ENCODE measurements at places on chromosomes 1 and 21.

- DNase-seq = no peak
Observed at GRCh38 chr1:113917400-113918082, 11.6 kb upstream of the HIPK1 start.

DNA sequence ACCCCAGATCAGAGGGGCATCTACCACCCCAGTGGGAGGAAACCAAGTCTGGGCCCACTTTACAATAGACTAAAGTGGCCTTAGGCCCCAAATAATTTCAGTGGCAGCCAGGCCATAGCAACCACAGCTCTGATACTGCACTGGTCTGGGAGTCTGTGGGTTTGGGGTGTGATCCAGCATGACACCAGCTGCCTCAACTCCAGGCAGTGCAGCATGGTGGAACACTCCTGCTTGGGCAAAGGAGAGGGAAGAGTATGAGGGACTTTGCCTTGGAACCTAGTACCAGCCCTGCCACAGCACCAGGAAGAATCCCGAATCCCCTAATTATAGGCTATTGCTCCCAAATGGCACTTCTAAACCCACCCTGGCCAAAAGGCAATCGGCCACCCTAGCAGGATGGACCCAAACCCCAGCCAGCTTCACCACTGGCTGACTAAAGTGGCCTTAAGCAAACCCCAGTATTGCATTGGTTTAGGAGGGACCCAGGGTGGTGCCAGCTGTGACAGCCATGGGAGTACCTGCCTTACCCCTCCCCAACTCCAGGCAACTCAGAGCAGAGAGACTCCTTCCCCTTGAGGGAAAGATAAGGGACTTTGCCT is 47.1 kb downstream of the PACC1 start:
- DNase-seq = no peak

DNA sequence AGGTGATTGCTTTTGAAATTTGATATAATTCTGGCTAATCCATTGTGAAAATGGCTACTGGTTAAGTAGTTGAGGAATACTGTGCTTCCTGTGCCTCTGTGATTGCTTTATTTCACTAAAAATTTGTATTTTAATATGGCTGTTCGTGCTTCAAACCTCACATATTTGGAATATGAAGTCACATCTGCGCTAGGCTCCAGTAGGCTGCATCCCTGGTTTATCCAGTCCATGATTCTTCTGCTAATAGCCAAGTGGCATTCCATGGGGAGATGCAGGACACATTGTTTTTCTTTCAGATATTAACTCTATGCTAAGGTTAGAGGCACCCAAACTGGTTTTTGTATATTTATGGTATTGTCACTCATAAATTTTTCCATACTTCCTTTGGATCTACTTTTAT is 25.9 kb downstream of the DNM3 start:
- no peak for DNase-seq

DNA sequence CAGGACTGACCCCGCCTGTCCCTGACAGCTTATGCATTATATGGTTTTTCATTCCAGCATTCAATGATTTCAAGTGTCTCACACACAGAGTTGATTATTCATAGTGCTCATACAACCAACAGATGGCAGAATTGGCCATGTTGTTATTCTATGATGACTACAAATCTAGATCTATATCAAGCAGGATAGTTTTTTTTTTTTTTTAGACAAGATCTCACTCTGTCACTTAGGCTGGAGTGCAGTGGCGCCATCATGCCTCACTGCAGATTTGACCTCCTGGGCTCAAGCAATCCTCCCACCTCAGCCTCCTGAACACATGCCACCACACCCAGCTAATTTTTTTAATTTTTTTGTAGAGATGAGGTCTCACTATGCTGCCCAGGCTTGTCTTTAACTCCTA is 40.1 kb upstream of the LRRC8D start:
- peak; percentile 45 for DNase-seq

DNA sequence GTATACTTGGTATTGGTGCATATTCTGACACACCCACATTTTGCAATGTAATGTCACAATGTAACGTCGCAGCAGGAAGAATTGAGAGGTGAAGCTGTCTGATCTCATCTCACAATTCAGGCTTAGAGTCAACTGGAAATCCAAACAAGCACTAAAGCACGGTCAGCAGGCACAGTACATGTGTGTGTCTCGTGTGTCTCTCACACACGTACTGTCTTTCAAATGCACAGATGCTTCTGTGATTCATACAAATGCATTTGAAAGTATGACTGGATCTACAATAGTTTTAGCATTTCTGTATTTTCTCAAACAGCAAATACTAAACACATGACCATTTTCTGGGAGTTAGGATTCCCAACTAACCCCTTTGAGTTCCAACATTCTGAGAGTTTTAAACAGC is 26.9 kb downstream of the LBR start:
- DNase-seq = no peak

DNA sequence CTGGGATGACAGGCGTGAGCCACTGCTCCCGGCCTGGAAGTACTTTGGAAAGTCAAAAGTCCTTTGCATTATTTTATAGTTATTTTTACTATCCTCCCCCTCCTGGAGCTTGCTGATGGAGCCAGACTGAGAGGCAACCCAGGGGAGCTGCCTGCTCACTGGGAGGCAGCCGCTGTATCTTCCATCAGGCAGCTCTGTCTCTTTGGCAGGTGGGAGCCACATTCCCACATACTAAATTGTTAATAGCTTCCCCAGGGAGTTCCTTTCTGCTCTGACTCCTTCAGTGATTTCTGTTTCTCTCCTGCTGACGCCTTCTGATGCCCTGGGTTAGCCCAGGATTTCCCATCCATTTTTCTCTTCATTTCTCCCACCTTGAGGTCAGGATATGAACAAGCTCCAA is 4.9 kb upstream of the OPRD1 start:
- DNase-seq = no peak

DNA sequence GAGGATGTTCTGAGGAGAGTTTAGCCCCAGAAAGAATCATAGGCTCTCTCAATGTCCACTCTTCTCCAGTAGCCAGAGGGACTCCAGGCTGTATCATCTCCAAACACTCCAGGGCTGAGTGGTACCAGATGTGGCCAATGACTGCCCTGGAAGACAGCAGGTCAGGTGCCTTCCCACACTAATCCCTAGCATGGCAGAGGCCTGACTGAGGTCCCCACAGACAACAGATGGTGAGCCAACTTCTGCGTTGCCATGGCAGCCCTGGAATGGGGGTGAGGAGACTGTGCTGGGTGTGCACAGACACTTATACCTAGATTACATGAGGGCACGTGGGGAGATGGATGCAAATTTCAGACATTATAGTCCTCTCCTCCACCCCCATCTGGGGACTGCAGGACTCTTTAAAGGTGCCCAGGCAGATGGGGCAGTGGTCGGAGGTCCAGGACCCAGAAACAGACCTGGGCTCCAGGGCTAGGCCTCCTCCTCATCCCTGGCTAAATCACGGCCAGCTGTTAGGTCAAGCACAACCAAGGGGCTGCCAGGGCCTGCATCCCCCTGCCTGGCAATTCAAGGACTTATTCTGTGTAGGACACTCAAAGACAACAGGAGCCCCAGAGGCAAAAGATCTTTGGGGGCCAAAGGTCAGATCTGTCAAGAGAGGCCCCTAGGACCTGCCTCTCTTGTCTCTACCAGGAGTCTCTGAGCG is 42.9 kb downstream of the CAMK2N1 start:
- DNase-seq = no peak

DNA sequence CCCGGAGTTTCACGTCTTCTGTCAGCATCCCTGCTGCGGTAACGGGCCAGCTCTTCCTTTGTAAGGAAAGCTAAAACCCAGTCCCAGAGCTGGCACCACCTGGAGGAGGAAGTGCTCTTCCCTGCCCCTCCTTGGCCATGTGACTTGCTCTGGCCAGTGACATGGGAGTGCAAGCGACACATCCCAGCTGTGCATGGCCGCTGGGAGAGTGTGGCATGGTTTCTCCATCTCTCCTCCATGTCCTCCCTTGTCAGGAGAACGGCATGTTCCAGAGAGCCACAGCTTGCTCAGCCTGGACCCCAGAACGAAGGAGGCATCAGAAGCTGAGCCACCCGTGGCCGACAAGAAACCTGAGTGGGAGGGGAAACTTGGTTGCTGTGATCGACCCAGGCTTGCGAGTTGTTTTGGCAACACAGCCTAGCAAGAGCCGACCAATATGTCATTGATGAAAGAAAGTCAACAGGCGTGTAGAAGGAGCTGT is 2.7 kb upstream of the PRXL2B start:
- peak; percentile 65 for DNase-seq

DNA sequence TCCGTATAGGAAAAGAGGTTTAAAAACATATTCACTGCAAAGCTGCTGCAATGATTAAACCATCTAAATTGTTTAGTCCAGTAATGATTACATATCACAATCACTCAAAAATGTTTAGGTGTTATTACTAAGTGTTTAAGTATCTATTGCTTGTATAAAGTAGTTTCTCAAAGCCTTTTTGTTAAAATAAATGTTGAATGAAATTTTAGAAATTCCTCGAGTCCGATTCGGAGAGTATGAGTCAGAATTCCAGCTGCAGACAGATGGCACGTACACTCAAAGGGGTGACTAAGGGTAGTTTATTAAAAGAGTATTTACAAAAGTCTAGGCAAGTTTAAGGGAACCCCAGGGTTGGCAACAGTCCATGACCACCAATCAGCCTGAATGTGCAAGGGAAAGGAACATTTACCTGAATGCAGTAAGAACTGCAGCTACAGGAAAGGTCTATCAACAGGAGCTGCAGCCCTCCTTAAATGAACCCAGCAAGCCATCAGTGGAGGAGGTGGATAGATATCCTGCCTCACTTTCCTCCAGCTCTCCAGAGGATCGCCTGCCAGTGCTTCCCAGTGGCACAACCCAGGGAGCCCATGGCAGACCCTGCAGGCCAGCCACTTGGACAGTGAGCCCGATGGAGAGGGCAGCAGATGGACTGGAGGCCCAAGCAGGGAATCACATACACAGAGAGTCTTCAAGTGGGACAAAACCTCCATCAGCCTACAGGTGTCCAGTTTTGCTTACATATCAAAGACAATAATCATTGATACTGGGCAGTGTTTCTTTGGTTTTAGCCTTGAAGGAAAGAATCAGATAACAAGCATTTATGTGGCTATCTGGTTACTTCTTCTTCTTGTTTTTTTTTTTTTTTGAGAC is 92.1 kb upstream of the SLC44A3 start:
- DNase-seq = no peak

- DNase-seq = no peak
Observed at GRCh38 chr1:24337455-24337854, 18.3 kb downstream of the GRHL3 start.

DNA sequence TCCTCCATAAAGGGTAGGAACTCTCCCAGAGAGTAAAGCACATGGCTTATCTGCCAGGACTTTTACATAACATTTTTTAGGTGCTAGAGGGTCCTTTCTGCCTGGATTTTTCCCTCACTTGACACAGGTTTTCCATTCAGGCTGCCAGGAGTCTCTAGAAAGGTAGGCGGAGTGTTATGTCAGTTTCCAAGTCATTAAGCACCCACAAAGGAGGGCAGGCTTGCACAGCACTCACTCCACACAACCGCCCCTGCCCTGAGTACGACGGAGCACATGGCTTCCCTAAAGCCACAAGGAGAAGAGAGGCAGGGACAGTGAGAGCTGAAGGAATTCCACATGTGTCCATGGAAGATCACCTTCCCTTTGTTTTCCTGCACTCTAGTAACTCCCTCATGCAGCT is 55.7 kb downstream of the CAPZB start:
- DNase-seq = no peak

DNA sequence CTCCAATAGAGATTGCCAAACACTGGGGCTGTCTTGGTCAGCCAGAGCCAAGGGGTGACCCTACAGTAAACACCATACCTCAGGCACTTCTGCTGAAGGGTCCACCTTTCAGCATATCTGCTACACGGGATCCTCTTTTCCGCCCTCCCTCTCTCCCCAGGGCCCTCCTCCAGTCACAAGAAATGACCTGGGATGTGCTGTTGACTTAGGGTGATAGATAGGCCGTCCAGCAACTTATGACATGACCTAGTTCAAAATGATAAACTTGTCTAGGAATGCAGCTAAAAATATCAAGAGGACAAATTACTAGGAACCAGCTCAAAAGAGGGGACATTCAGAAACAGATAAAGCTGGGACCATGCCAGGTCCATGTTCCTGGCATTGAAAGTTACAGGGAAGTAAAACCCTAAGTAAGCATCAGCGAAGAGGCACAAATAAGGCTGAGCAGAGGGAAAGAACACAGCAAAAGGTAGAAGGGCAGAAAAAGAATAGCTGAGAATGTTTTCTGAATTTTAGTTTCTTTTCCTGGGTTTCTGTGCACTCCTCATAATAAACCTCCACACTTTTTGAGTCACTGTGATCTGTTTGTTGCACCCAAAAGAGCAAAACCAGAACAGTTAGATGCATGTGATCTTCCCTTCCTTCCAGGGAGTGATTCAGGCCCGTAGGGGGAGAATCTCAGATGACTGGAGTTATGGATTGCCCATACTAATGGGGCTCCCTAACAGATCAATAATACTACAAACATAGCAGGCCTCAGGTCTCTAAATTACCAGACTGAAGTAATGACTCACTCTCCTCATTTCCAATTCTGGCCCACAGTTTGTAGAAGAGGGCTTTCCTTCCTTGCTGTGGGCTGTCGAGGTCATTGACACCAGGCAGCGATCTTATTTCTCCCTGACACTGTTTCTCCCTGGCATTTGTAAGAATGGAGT is 48.9 kb upstream of the F3 start:
- no peak for DNase-seq

- no peak for DNase-seq
Observed at GRCh38 chr1:3677484-3677883, 25.2 kb downstream of the TP73 start.

DNA sequence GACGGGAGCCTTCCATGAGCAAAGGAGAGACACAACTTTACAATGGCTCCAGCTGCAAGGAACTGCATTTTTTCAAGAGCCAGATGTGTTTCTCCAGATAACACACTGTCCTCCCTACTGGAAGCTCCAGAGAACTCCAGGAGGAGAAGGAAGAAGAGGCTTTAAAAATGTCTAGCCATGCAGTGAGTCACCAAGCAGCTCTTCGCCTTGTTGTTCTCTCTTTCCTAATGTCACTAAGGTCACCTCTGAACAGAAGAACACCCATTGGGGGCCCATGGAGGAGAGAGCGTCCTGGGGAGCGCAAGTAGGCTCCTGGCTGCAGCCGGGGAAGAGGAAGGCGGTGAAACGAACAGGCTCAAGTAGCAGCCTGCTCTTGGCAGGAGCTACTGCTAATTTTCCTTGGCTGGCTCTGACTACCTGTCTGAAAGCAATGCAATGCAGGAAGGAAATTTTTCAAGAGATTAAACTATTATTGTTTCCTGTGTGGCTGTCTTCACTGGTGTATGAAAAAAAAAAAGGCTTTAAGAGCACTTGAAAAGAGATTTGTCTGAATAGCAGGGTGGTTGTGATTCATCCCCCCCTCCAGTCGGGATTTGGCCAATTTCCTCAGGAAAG is 321.9 kb downstream of the SETD4 start:
- DNase-seq = no peak

DNA sequence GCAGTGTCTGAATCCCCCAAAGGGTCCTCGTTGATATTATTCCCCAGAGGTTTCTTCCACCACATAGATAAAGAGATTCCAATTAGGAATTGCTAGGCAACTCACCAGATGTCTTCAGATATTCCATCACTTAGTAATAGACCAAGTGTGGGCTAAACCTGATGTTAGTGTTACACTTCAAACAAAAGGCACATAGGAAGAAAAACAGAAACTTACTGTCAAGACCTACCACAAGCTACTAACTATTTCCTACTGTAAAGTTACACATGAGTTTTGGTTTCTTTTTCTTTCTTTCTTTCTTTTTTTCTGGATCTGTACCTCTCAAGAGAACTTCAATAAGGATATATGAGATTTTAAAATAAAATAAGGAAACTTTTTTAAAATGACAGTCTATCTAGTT is 879.1 kb upstream of the NEGR1 start:
- DNase-seq = no peak

- DNase-seq = no peak
Observed at GRCh38 chr1:90501281-90501680, 215.8 kb downstream of the BARHL2 start.
